Caudate nucleus (tissue), 63 donors: ENCODE measurements at places on chromosomes 2 and 18.

DNA sequence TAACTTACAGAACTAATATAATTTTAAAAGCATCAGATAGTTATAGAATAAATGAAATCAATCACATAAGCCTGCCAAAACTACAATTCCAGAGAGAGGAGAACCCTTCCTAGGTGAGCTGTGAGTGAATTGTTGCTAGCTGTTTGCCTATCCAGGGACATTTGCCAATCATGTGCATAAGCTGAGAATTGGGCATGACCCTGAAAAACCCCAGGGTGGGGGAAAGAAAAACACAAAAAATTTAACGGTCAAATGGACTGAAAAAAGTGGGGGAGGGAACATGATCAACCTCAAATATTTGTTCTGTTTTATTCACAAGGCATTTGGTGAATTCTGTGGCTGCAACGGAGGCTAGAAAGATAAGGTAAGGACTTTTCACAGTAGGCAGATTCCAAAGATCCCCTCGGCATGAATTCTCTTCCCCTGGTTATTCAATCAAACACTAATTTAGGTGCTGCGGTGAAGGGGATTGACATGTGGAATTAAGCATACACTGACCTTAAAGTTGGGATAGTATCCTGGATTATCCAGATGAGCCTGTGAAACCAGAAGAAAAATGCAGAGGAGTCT is 203.9 kb upstream of the RGPD4 start:
- no peak for DNase-seq

DNA sequence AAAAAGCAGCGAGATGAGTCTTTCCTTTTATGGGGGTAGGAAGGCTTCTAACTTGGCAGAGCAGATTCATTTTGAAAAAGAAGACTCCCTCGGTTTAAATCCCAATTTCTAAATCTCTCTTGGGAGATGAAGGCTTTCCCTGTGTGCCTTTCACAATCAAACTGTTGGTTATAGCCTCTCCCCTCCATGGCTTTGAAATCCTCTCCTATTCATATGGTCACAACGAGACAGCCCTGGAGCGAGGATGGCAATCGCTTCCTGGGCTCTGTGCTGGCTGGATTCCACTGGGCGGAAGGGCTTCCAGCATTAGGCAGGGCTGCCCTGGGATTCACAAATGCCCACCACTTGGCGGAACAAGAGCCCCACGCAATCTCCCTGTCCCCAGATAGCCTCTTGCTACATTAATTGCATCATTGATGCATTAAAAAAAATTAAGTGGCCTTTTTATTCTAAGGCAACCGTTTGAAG is 1.6 kb downstream of the CAVIN2 start:
- DNase-seq: no peak

DNA sequence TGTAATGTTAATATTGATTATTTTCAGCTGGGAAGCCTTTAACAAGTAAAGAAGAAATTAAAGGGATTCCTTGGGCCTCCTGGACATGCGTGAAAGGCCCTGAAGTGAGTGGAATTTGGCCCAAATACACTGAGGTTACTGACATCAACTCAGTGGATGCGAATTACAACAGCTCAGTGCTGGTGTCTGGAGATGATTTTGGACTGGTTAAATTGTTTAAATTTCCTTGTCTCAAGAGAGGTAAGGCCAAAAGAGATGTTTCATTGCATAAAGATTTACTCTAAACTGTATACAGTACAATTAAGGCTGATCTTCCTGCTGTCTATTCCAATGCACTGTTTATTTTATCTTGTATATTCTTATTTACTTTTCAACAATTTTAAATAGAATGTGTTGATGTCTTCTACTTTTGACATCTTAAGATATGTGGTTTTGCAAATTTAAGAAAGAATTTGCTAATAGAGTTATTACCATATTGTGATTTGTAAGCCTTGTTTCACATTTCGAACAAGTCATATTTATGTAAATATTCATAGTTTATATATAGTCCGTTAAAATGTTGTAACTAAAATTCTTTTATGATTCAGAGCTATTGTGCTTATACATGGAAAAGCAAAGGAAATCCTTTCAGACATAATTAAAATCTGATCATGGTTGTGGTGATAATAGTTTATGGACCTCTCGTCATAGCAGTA is 130.3 kb downstream of the EML6 start:
- no peak for DNase-seq

- no peak for DNase-seq
Observed at GRCh38 chr2:228681426-228681825, 499.9 kb upstream of the SPHKAP start.

DNA sequence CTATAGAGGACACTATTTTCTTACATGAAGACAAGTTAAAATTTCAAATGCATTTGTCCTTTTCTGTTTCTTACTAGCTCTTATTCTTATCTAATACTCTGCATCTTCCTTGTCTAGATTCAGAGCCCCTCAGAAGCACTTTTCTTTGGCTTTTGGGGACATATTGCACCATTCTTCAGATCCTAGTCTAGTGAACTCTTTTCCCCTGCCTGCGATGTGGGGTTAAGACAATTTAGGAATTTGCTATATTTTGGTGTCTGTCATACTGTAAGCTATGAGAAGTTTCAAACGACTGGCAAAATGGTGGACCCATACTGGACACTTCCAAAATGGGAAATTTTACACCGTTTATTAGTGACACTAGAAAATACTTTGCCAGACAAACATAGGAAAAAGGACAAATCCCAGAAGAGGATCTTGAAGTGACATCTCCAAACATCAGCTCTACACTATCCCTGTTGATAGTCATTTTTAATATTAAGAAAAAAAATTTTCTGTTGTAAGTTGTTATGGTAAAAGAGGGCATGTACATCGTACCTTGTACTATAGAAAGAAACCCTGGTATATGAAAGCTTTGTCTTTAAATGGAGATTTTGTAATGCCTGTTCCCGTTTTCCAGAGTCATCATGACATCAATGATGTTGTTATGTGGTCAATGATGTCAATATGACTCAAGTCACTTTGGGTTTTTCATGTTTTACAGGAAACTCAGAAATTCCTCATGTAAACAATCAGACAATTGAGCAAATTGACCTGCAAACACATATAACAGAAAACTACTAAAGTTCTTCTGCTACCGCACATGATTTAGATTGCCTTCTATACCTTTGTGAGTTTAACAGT is 4.4 kb upstream of the KYNU start:
- no peak for DNase-seq

GRCh38 chr2:73823916-73824523 is 4.7 kb upstream of the STAMBP start:
- no peak for DNase-seq

DNA sequence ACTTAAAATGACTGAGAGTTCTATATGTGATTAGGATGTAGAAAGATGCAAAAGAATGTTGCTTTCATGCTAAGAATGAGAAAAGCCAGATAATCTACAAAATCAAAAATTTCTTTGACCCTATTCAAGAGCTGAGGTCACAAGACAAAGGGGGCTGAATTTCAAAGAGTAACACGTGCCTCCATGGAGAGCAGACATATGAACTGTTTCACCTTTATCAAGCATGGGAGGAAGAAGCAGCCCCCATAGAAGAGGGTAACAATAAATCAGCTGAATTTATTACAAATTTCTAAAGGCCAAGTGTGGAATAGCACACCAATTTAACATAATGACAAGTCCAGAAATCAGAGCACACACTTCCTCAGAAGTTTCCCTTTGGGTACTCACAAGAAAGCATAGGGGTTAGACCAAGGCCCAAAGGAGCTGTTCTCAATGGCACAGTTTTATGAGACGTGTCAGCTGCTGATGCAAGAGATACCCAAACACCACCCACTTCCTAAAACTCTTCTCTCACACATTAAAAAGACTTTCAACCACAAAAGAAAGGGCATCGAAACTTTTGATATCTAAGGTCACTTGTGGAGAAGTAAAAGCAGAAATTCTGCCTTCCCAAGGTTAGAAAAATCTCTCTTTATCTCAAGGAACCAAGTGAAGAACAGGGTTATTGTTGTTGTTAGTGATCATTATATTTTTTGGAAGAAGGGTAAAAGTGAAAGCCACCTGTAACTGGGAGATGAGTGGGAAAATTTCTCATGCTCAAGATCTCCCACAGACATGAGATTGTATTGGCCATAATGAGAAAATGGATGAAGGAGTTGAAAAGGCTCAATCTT is 950.1 kb downstream of the TRIB2 start:
- DNase-seq: no peak

GRCh38 chr2:235257590-235257989 is 236.3 kb upstream of the AGAP1 start:
- no peak for DNase-seq

DNA sequence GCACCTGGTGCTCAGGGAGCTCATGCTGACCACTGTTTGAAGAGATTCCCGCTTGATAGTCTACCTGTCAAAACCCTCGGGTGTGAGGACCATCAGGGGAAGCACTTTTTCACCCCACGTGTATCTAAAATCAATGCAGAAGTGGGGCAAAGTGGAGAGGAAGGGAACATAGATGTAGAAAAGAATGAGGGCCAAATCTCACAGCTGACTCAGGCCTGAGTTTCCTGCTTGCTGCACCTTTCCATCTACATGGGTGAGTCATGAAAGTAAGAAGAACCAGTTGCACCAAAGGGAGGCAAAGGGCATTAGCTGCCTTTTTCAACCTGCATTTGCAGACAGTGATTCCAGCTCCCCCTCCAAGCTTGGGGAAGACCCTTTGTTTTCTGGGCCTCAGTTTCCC is 100.2 kb upstream of the MYCN start:
- DNase-seq: no peak

DNA sequence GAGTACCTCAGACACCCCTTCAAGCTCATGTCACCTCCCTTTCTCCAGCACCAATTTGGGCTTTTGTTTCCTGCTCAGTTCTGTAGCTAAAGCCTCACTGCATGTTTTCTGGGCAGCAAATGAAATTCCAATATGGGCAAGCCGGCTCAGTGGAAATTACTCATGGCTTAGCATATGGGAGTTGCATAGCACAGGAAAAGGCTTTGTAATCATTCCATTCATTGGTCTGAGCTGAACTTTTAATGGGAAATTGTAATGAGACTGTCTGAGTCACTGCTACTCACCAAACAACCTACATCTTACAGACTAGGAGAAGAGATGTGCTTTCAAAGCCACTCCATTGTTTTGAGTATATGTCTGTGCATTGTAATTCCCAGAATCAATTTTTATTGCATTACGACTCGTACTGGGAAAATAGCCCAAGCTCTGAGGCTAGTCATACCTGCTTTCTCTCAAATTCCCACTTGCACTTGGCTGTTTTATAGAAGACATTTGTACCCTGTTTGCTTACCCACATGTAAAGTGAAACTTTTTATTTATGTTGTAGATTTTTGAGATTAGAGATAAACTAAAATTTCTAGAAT is 139.5 kb upstream of the LRATD1 start:
- DNase-seq: no peak

DNA sequence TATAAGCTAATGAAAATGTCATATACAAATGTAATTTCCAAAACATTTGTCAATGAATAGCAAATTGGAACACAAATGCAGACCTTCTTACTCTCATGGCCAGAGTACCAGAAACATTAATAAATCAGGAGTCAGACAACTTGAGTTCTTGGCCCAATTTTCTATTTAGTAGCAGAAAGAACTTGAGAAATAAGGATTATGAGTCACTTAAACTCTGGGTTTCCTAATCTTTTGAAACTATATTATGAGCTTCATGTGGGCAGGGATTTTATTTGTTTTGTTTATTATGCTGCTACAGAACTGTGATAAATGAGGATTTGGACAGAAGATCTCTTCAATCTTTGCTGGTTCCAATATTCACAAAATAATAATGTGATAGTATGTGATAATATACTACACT is 686.7 kb downstream of the NR4A2 start:
- DNase-seq: no peak

- DNase-seq: no peak
Observed at GRCh38 chr2:46305767-46306166, 8.6 kb downstream of the EPAS1 start.

GRCh38 chr2:105714141-105714540 is 30.6 kb upstream of the NCK2 start:
- DNase-seq: no peak

DNA sequence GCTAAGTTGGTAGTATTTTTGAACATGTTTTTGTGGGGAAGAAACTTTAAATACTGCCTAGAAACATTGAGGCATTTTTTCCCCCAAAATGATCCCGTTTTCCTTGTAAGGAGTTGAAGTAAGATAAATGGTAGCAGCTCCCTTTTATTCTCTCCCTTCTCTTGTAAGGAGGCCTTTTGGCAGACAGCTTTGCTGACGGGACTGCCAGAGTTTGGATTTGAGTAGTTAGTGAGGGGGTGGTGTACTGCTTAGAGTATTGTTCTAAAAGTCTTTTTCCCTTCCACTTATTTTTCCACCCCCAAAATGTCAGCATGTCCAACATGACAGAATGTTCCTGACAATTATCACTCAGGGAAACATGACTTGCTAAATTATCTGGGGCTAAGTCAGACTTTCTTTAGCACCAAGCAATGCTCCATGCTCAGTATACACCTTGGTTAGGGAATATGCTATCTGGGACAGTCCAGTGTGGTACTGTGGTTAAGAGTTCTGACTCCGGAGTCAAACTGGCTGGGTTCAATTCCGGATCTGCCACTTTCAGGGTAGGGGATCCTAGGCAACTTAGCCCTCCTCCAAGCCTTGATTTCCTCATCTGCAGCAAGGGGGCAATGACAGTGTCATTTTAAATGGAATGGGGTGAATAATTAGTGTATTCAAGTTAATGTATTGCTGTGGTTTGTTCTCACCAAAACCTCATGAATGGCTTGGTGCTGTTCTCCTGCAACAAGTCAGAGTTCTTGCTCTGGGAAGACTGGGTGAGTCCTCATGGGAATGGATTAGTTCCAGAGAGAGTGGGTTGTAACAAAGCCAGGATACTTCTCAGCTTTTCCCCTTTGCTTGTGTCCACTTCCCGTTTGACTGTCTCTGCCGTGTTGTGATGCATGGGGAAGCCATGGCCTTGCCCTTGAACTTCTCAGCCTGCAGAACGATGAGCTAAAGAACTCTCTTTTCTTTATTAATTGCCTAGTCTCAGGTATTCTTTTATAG is 116.2 kb downstream of the TANC1 start:
- DNase-seq: no peak

- no peak for DNase-seq
Observed at GRCh38 chr2:239181074-239181902, 219.5 kb downstream of the HDAC4 start.

DNA sequence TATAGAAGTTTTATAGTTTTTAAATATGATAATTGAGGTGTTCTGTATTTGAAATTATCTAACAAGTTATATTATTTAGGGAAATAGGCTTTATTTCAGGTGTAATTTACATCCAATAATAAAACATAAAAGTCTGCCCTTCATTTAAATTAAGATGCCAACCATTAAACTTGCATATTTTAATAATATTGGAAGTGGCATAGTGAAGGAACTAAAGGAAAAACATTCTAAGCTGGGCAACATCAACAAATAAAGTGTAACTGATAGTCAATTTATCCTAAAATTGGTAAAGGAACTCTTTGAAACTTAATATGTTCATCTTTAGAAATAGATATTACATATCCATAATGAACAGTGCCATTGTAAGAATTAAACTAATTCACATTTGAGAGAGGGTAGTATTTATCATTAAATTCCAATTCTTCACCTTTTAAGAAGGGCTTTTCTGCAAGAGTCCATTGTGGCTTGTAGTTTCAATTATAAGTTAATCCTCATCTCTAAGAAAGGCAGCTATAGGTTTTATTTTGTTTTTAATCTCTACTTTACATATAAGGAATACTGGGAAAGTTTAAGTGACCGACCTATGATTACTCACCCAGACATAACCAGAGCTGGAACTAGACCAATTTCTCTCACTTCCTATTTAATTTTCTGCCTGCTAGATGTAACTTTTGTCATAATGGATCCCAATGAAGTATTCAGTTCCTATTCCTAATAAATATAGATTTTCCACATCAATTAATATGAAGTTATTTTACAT is 401.6 kb downstream of the XIRP2 start:
- DNase-seq: no peak
